ENCODE measurements at places on chromosomes 16 and 17.

DNA sequence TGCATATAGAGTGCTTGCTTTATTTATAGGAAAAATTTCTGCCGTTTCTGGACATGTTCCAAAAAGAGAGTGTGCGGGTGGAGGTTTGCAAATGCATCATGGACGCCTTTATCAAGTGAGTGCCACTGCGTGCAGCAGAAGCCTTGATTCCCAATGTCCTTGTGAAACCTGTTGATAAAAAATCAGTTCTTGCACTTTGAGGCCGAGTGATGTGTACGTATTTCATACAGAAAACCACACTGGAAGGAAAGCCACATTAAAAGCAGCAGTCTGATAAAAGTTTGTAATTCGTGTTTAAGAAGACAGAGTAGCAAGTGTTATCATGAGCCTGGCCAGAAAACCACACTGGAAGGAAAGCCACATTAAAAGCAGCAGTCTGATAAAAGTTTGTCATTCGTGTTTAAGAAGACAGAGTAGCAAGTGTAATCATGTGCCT is 78.0 kb downstream of the KNOP1 start:
- no peak for DNase-seq

DNA sequence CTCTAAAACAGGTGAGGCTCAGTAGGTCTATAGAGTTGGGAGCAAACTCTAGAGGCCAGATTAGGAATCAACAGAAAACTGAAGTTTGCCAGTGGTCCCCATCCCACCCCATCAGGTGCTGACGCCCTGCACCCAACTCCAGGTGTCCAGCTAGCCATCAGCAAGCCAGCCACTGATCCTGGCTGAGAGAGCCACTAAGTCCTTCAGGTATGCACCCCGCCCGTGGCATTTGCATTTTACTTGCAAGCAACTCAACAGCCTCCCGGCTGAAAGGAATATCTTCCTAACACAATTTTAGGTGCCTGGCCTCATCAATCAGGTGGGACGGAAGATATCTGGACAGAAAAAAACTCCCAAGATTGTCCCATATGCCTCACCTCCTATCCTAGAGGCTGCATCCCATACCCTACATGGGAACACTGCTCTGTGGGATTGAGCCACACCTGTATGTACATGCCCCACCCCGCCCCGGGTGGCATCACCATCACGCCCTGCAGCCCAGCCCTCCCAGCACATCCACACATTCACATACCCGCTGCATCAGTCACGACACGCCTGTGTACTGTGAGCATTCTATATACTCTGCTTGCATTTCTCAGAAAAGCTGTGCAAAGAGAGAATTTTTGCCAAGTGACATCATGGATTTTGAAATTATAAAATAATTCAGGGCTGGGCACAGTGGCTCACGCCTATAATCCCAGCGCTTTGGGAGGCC is 8.3 kb downstream of the OTOP3 start:
- DNase-seq: no peak

- no peak for DNase-seq
Observed at GRCh38 chr17:17603178-17603894, 11.8 kb upstream of the PEMT start.

DNA sequence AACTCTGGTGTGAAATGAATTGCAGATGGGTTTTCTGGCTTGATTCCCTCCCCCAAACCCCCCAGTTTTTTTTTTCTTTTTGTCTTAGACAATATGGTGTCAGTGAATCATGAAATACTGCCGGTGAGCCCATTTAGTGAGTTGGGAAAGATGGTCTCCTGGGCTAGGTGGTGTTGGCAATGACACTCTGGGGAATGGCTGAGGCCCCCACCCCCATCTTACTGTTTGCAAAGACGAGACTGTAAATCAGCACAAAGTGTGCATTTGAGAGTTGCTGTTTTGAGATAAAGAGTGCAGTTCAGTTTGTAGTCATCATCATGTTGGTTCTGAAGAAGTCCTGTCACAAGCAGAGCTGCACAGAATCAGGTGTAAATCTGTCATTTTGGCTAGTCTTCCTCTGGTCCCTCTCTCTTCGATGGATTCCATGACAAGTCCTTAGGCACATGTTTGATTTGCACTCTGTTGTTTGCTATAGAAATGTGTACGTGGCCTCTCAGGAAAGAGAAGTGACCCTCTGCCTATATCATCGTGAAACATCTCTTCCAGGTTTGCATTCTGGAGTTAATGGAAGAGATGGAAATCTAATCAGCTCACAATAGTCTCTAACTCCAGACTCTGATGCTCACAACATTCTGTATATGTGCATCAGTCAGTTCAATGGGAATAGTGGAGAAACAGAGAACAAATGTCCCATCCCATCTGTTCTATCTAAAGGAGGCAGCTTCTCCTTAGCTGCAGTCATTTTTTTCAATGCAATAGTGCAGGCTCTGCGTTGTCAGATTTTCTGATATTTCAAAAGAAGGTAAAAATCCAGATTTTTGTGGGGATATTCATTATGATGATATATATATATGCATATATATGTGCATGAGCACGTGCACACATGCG is 34.6 kb downstream of the RBFOX1 start:
- no peak for DNase-seq

- DNase-seq: no peak
Observed at GRCh38 chr17:58254803-58255202, 16.4 kb downstream of the LPO start.

GRCh38 chr17:376936-377863 is 24.6 kb upstream of the RPH3AL start:
- DNase-seq: no peak

DNA sequence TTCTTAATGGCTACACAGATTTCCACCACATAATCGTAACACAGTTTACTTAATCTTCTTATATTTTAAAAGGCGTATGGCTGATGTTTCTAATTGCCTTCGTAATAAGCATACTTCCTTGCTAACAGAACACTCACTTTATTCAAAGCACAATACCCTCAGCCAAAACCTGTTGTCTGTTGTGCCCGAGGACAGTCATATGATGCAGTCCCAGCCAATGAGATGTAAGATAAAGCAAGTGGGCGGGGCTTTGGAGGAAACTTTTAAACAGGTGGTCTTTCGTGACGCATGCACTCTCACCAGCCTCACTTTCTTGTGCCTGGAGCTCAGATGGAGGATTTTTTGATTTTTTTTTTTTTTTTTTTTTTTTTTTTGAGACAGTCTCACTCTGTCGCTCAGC is 174.1 kb downstream of the ZFHX3 start:
- DNase-seq: no peak

DNA sequence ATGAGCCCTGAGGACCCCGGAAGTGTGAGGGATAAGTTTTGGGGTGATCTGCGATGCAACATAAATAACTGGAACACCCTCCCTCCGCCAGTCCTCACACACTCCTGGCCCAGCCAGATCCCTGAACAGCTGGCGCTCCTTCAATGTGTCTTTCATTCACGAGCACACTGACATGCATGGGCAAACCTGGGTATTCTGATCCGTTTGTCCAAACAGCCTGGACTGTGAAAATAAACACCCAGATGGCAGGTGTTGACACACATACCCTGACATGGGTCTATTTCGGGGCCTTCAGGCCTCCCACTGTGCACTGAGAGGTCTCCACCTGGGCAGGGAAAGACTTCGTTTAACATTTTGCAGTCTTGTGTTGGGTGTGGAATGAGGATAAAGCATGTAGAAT is 3.0 kb upstream of the CPNE2 start:
- no peak for DNase-seq

GRCh38 chr16:86723689-86724088 is 145.3 kb downstream of the FOXL1 start:
- no peak for DNase-seq

- DNase-seq: no peak
Observed at GRCh38 chr17:71071837-71072236, 902.5 kb downstream of the KCNJ2 start.

GRCh38 chr16:57179215-57179828 is 6.5 kb downstream of the PSME3IP1 start:
- no peak for DNase-seq

DNA sequence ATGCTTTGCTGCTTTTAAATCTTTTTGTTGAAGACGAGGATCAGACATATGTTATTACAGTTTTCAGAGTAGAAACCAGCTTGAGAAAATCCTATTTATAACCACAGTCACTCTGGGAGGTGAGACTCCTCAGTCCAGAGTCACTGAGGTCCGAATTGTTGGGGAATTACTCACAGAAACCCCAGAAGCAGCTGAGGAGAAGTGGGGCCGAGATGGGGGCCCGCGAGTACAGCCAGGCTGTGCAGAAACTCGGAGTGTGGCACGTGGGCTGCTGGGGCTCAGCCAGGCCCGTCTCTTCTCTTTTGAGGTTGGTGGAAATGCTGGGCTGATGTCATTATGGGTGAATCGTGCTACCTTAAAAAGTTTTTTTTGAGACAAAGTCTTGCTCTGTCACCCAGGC is 14.4 kb upstream of the GNG13 start:
- no peak for DNase-seq

GRCh38 chr16:4800290-4801041 is 2.0 kb downstream of the ROGDI start:
- DNase-seq: no peak

GRCh38 chr17:54662978-54663876 is 237.4 kb upstream of the TOM1L1 start:
- no peak for DNase-seq

DNA sequence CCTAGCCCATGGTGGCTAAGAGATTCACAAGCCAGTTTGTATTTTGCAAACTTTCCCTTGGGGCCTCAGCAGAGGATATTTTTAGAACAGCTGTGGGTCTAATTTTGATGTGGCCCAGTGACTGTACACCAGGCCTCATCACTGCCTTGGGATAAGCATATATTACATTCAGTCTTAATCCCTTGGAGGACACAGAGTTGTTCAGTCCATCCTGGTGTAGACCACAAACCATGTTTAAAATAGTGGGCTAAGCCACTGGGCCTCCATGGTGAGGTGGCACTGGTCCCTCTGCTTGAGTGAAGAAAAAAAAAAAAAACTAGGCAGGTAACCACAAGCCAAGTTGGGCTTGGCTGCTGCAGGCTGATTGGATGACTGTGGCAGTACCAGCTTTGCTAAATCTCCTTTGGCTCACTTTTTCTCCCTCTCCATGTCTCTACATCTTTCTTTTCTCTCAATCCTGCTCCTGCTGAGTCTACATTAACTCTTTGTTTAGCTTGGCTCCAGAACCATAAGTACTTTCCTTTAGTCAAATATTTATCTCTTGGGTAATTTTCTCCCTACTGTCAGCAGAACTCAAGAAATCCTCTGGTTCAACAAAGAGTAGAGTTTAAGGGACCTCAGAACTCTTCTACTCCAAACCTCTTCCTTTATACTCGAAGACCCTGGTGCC is 120.0 kb upstream of the TBX2 start:
- DNase-seq: no peak

GRCh38 chr17:77327566-77328464 is 187.0 kb downstream of the SEC14L1 start:
- no peak for DNase-seq

DNA sequence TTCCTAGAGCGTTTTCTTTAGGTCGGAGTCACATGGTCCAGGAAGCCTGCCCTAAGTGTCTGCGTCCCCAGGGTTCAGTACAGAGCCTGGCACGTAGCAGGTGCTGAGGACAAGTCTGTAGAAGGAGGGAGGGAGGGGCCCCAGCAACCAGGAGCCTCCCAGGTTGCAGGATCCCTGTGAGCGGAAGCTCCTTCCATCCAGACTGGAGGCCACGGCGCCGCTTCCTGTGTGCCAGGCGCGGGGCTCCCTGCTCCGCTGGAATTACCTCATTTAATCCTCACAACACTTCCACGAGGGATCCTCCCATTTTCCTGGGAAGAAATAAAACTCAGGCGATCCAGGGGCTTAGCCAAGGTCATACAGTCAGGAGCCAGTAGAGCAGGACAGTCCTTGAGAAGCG is 22.1 kb downstream of the TRARG1 start:
- no peak for DNase-seq

- no peak for DNase-seq
Observed at GRCh38 chr16:77432264-77432663, 2.6 kb downstream of the ADAMTS18 start.

DNA sequence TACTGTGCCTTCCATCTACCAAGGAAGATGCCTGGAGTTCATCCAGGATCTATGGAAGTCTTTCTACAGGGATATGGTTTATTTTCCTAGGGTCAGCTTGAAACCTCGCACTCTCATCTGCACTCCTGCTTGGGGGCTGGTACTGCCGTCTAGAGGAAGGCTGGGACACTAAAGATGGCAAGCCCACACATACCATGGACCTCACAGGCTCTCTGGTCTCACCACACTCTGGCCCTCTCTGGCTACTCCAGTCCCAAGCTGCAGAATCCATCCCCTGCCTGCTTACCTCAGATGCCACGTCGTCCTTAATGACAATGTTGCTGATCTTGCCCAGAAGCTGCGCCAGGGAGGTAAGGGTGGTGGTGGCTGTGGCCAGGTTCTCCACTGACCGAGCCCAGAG is 2.1 kb upstream of the UNC119 start:
- no peak for DNase-seq

DNA sequence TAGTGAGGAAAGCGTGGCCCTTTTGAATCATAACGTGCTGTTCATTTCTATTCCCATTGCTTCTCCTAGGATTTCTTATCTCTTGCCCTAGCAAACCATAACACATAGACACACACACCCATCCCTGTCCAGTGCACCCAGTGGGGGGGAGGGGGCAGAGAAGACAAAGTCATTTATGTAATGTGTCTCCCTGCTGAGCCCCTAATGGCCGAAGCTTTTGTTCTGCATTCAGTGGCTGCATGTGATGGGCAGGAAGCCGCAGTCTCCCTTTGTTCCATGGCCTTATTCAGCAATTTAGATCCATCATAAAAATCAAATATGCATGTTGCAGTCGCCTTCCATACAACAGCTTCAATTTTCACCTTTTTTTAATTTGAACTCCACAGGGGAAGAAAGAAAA is 325.4 kb downstream of the ZFHX3 start:
- DNase-seq: no peak

DNA sequence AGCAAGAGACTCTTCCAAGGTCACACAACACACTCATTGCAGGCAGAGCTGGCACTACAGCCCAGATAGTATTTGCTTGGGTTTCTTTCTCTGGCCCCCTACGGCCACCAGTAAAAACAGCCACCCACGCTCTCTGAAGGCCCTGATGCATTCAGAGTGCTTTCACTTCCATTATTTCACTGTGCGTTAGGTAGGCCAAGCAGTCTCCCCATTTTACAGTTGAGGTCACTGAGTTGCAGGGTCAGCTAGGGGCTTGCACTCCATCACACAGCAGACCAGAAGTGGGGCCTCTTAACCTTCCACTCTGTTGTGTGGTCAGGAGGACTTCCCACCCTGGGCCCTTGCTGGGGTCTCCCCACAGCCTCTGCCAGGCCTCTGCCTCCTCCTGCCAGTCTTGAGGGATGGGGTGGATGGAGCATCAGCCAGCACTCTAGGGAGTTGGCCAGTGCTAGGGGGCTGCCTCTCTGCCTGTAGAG is 2.5 kb downstream of the TBX21 start:
- DNase-seq: no peak

GRCh38 chr17:62746941-62747340 is 61.2 kb downstream of the MARCHF10 start:
- DNase-seq: no peak

GRCh38 chr17:20095336-20096080 is 86.3 kb downstream of the SPECC1 start:
- DNase-seq: no peak

- no peak for DNase-seq
Observed at GRCh38 chr16:65781363-65781762, 585.1 kb upstream of the CDH5 start.

All from amniotic stem cell (primary cell).